Panc1 (cell line): ENCODE measurements at places on chromosomes 5 and 9.

GRCh38 chr5:27472000-27472763 is 433.8 kb upstream of the CDH9 start:
- no peak overlapping the region for H3K27ac ChIP-seq
- no peak overlapping the region for H3K4me3 ChIP-seq
- H3K4me1 ChIP-seq = no peaks in the 10 kb centered on the region
- H3K27me3 ChIP-seq = no peaks in the 10 kb centered on the region
- no peaks in the 10 kb centered on the region for H3K36me3 ChIP-seq

- no peak overlapping the region for H3K4me3 ChIP-seq
- H3K4me1 ChIP-seq = no peaks in the 10 kb centered on the region
- H3K27ac ChIP-seq = no peak overlapping the region
- DNase-seq = no peak
Measured at GRCh38 chr9:126222363-126222834, 104.2 kb upstream of the MVB12B start.

- DNase-seq = no peak
- H3K4me3 ChIP-seq = no peak overlapping the region
- H3K4me1 ChIP-seq = no peaks in the 10 kb centered on the region
- H3K27ac ChIP-seq = no peak overlapping the region
- H3K27me3 ChIP-seq = no peaks in the 10 kb centered on the region
Measured at GRCh38 chr9:126148994-126149393, 177.6 kb upstream of the MVB12B start.

DNA sequence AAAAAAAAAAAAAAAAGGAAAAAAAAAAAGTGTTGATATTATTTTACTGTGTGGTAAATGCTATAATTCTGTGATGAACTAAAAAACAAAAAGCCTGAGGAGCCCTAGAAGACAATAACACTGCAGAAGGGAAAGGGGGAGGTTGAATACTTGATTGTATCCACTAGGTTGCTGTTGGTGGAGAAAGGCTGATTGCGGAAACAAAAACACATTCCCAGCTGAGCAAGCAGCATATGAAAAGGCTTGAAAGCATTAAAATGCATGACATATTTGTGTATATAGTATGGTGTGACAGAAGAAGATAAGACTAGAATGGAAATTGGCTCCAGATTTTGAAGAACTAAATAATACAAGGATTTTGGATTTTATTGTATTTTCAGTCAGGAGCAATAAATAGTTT is 8.9 kb downstream of the RABGAP1 start:
- DNase-seq = no peak
- H3K4me1 ChIP-seq = peaks cover 14% of the 10 kb centered on the region
- no peak overlapping the region for H3K27ac ChIP-seq
- no peaks in the 10 kb centered on the region for H3K27me3 ChIP-seq
- H3K36me3 ChIP-seq = no peaks in the 10 kb centered on the region
